Epithelial cell of esophagus (primary cell): ENCODE measurements at places on chromosomes 3 and 15.
A peak's percentile ranks its signal among the peaks of the same experiment; 100 is the strongest.

DNA sequence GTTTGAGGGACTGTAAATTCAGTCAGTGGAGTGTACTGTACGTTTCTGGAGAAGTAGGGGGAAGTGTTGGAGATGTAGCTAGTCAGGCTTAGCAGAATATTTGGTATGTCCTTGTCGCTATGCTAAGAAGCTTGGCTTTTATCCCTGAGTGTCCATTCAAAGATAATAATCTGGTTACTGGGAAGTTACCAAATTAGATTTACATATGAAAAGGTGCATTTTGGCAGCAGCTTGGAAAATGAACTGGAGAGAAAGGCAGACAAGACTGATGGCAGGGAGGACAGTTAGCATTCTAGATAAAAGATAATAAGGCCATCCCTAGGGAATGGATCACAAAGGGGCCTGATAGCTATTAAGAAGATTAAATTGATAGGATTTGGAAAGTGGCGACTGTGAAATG lies 58.7 kb downstream of the P2RY1 start:
- DNase-seq, result no peak

DNA sequence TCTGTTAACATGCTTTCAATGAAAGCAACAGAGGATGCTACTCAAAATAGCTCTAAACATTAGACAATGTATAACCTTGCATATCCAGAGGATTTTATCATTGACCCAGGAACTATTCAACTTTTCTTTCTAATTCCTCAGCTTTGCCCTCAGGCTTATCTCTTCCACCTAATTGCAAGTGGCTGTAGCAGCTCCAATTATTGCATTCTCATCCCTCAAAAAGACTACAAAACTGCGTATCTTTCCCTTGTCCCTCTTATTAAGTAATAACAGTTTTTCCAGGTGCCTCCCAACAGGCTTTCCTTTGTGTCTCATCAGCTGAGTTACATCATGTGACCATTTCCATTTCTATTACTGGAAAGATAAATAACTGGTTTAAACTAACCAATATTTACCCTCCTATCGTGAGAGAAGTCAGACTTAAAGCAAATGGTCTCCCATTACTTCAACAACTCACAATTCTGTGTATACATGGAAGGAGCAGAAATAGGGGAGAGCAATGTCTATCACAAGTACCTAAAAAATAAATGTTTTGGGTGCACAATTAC lies 78.0 kb upstream of the MBNL1 start:
- no peak for DNase-seq

GRCh38 chr15:56045068-56045748 lies 51.8 kb upstream of the NEDD4 start:
- peak; percentile 30 for DNase-seq

GRCh38 chr15:73344056-73344455 lies 24.7 kb downstream of the HCN4 start:
- DNase-seq, result no peak

GRCh38 chr3:173044998-173045397 lies 96.0 kb downstream of the SPATA16 start:
- DNase-seq, result no peak

GRCh38 chr15:90249203-90249863 lies at the start of gene TTLL13:
Gene TTLL13, plus strand, starts transcription at chr15:90249556. Its CDS starts 1,075 bp downstream, at chr15:90250631.
- DNase-seq, result peak; percentile 76

DNA sequence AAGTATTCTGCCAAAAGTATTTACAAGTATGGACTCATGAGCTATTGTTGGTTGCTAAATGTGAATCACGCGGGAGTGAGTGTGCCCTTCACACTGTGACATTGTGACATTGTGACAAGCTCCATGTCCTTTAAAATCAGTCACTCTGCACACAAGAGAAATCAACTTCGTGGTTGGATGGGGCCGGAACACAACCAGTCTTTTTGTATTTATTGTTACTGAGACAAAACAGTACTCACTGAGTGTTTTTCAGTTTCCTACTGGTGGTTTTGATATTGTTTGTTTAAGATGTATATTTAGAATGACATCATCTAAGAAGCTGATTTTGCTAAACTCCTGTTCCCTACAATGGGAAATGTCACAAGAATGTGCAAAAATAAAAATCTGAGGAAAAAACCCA lies 30.3 kb downstream of the SYNM start:
- peak; percentile 8 for DNase-seq

DNA sequence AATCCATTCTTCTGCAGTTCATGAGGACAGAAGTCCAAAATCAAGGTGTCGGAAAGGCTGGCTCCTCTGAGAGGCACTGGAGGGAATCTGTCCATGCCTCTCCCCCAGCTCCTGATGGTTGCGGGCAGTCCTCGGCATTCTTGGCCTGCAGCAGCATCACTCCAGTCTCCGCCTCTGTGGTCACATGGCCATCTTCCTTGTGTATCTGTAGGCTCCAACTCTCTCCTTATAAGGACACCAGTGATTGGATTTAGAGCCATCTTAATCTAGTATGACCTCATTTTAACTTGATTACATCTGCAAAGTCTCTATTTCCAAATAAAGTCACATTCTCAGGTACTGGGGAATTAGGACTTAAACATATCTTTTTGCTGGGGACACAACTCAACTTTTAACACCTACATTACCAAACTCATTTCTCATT lies 56.0 kb upstream of the FLNB start:
- peak; percentile 50 for DNase-seq

DNA sequence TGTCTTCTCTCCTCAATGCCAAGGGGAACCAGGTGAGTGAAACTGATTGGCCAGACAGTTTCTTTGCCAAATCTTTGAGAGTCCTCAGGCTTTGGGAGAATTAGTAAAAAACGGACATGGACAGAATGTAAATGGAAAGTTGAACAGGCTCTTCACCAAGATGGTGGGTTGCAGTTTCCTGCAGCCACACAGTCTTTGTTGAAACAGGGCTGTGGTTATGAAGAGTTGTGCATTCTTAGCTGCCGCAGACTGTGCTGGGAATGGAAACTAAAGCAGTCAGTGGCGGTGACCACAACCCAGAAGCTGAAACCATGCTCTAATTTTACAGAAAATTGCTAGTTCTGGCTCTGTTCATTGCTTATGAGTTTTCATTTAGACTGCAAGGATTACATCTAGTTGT lies 42.1 kb upstream of the TASOR start:
- no peak for DNase-seq

DNA sequence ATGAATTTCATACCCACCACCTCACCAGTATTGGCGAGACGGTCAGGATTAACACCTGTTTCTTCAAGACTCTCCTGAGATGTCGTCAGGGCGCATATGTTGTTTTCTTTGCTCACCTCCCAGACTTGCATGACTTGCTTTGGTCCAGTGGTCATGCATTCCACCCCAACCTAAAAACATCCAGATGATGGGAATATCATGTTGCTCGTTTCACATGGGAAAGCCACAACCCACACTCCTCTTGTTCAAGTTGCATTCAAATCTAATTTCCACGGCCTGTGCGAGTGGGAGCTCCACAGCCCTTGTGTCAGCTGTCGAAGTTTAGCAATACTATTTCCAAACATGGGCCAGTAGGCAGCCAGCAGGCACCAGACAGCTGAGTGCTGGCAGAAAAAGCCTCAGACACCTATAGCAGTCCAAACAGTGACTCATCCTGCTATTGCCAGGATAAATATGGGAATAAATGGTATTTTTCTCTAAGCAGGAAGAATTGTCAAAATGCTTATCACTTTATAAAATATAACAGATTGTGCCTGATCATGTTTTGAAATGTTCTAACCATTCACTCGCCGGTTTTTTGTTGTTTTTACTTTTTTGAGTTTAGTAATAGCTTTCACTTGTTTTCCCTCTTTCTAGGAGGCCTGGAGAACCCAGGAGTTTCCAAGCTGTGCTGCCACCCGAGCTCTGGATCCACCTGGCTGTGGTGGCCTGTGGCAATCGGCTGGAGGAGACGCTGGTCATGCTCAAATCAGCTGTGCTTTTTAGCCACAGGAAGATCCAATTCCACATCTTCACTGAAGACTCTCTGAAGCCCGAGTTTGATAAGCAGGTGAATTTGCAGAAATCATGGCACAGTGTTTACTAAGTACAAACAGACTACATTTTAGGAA lies 20.1 kb downstream of the GXYLT2 start:
- peak; percentile 70 for DNase-seq

GRCh38 chr15:70091726-70092463 lies 5.8 kb downstream of the TLE3 start:
- DNase-seq, result peak; percentile 78

GRCh38 chr3:138479438-138479863 lies 45.0 kb downstream of the ESYT3 start:
- peak; percentile 58 for DNase-seq

GRCh38 chr3:42980909-42981308 lies 1.8 kb downstream of the GASK1A start:
- peak; percentile 62 for DNase-seq

DNA sequence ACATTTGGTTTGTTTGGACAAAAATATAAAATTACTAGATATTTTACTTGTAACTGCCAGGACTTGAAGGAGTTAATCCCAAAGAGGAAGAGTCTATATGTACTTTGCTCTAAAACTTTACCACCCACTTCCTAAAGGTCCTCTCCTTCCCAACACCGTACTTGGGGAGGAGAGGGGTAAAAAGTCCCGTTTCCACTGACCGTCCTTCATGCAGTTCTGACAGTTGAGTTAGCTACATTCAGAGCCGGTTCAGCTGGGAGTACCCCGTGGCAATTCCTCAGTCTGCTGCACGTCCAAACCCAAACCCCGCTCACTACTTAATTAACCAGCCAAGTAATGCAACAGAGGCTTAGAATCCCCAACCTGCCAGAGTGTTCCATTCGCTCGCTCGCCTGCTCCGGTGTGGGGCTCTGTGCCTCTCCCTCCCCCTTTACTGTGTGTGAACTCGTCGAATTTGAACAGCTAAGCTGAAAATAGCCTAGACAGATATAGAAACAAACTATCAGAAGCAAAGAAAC lies 519.7 kb downstream of the FOXP1 start:
- peak; percentile 64 for DNase-seq

DNA sequence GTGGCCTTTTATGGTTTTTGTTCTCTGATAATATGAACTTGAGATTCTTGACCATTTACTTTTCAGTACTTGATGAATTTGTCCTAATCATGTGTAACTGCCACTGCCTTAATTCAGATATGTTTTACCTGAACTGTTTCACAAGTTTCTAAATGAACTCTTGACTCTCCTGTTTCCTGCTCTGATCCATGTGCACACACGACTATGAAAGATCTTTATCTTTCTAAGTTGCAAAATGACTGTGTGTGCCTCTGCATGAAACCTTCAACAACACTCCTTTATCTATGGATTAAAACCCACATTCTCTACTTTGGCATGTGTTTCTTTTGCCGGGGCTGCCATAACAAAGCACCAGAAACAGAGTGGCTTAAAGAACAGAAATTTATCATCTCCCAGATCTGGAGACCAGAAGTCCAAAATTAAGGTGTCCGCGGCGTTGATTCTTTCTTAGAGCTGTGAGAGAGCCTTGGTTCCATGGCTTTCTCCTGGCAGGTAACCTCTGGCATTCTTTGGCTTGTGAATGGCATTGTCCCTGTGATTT lies 275.0 kb downstream of the ADAMTSL3 start:
- DNase-seq, result no peak

DNA sequence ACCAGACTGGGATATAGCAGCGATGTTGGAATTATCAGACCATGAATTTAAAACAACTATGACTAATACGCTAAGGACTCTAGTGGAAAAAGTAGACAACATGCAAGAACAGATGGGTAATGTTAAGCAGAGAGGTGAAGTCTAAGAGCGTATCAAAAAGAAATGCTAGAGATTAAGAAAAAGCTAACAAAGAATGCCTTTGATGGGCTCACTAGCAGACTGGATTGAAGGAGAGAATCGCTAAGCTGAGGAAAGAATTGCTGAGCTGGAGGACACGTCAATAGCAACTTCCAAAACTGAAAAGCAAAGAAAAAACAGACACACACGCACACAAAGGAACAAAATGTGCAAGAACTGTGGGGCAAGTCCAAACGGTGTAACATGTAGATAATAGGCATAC lies 20.0 kb upstream of the CMTM6 start:
- DNase-seq, result peak; percentile 25

GRCh38 chr3:126110431-126111125 lies 26.7 kb upstream of the SLC41A3 start:
- no peak for DNase-seq

DNA sequence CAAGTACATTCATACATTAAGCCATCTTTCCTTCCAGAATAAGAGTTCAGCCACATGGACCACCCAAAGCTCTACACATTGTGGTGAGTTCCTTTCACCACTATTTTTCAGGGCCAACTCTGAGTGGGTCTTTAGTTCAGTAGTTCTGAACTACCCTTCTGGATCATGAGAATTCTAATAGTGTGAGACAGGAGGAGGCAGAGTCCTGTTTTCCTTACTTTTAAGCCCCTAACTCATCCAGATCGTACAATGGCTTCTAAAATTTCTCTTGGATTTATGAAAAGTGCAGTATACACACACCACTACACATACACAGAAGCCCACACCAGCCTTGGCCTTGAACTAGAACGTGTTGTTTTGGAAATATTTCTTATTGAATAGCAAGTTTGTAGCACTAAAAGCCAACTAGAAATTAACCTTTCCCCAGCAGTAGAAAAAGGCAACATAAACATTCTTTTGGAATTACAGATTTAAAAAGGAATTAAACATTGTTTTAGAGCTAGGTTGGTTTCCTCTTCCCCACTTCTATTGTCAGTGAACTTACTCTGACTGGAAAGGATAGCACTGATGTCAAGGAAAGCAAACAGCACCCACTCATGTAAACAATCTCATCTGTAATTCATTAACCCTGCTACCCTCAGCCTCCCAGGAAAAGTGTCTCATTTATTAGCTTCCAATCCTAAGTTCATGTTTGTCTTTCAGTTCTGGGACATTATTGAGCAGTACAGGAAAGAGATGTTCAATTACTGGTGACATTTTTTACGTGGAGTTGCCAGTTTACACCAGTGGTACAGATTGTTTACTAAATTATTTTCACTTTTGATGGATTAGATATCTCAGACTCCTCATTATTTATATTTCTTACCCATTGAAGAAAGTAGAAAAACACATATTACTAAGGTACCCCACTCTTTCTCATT lies 95.7 kb upstream of the AGTR1 start:
- no peak for DNase-seq

DNA sequence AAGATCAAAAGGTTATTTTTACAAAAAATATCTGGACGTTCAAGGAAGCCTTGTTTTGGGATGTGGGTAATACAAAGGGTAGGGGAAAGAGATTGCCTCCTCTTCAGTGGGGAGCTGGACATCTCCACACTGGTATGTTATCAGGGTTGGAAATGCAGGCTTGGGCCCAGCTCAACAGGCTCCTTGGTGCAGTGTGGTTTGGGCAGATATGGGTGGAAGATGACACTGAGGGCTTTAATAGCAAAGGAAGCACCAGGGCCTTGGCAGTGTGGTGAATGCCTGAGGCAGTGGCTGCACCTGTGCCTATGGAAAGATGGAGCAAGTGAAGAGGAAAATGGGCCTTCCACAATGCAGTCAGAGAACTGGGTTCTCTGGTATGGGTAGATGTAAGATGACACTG lies 11.2 kb upstream of the MED12L start:
- no peak for DNase-seq

- DNase-seq, result no peak
These were observed 2.2 kb downstream of the MINAR1 start for GRCh38 chr15:79434361-79434760.
